IPS DF 19.7 (cell line): ENCODE measurements at places on chromosomes 11 and 22.

DNA sequence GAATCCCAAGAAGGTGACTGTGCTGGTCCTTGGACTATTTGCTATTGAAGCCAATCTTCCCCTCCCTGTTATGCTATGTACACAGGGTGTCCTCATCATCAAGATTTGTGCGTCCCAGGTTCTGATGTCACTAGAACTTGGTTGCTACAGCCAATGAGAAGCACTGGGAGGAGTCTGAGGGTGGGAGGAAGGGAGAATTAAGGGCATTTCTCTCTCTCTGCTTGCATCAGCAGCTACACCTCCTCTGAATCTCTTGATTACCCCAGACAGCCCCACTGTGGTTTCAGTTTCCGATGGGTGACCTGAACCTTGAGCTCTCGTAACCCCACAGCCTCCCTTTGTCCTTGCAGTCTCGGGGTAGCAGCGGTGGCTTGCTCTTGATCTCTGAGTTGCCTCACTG lies 212.4 kb upstream of the SESN3 start:
- no peak for DNase-seq

DNA sequence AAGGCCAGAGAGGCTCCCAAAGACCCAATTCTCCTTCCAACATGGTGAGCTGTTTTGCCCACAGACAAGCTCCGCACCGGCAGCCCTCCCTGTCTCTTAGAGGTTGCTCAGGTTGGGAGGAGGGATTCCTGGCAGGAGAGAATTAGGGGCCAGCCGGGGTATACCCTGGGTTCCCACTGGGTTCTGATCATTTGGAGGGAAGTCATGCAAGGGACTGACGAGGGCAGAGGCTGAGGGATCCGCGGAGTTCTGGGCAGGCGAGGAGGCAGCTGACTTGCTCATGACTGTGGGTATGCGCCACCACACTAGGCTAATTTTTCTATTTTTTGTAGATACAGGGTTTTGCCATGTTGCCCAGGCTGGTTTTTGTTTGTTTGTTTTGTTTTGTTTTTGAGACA lies 4.6 kb downstream of the ST3GAL4 start:
- DNase-seq: no peak

DNA sequence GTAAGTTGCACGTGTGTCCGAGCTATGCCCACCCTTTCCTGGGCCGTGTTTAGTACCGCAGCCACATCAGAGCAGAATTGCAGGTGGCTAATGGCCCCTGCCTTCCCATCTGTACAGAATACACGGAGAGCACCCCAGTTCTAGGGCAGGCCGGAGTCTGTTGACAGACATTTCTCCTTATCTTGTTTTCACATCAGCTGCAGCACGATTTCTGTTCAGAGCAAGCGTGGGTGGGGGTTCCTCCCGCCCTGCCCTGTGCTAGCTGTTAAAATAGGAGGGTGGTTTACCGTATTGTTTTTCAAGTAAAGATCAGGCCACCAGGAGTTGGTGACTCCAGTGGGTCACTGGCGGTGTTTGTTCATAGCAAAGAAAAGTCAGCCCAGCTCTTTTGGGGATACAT lies 41.1 kb downstream of the UBASH3B start:
- no peak for DNase-seq

DNA sequence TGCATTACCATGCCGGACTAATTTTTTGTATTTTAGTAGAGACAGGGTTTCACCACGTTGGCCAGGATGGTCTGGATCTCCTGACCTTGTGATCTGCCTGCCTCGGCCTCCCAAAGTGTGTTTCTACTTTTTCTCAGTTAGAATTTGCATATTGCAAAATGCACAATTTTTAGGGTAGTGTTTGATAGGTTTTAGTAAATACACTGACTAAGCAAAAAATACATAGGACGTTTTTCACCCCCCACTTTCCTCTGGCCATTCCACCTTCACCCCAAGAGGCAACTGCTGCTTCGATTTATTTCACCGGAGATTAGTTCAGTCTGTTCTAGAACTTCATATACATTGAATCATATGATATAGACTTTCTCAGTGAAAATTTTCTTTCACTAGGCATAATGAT lies 1269.1 kb downstream of the TBC1D22A start:
- no peak for DNase-seq

DNA sequence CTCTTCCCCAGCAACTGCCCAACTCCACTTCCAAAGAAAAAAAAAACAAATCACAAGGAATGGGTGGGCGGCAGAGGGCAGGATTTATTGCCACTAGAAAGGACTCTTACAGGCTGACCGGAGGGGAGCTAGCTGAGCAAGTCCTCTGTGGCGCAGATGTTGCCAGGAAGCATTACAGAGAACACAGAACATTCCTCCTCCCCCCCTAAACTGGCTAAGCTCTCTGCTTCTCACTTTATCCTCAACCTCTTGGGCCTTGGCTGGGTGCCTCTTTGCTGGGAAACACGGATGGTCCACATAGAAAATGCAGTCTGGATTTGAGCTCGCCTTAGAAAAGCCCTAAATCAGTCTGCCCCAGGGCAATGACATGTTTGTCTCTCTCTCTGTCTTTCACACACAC lies 12.6 kb upstream of the FJX1 start:
- DNase-seq: no peak

DNA sequence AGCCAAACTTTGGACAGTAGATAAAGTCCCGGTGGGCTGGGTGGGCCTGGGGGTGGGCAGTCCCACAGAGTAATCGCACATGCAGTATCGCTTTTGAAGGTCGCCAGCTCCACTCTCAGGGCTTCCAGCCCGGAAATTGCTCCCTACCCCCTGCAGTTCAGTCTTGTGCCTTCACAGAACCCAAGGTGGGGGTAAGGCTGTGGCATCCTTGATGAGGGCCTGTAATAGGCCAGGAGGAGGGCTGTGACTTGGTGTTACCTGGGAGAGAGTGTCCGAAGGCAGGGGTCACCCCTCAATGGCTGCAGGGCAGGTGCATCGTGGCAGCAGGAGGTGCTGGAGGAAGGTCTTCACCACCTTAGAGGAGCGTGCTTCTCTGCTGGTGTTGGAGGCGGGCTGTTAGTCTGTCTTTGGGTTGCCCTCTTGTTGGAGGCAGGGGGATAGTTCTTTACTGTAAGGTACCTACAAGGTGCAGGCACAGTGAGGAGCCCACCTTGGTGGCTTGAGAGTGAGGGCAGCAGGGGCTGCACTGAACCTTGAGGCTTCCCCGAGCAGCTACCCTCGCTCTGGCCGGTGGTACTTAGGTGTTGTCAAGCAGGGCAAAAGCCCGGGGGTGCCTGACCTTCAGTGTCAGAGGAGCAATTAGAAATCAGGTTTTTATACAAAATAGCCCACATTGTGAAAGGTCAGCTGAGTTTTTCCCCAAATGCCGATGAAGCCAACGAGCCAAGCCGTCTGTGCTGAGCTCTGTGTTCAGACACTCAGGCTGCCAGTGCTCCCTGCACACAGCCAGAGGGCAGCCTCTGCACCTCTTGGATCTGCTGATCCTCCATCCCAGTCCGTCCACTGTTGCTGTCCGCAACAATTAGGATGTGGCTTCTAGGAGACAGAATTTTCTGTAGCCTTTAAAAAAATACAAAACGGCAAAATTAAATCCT lies 21.9 kb downstream of the SAMM50 start:
- no peak for DNase-seq

- DNase-seq: no peak
Measured at GRCh38 chr11:38011496-38011895, 1413.5 kb upstream of the RAG2 start.

DNA sequence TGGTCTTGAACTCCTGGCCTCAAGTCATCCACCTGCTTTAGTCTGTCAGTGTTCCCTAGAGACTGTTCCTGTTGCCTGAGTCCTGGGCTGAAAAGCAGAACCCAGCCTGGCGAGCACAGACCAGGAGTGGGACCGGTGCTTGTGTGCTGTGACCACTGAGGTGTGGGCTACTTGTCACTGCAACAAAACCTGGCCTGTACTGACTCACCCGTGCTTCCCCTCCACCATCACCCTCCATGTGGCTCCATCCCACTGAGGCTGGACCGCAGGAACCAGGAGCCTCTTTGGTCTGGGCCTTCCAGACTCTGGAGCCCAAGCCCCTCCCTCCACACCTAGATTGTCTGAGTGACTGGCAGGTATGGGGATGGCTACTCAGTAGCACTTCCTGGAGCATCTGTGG lies 8.6 kb downstream of the MCAT start:
- no peak for DNase-seq

DNA sequence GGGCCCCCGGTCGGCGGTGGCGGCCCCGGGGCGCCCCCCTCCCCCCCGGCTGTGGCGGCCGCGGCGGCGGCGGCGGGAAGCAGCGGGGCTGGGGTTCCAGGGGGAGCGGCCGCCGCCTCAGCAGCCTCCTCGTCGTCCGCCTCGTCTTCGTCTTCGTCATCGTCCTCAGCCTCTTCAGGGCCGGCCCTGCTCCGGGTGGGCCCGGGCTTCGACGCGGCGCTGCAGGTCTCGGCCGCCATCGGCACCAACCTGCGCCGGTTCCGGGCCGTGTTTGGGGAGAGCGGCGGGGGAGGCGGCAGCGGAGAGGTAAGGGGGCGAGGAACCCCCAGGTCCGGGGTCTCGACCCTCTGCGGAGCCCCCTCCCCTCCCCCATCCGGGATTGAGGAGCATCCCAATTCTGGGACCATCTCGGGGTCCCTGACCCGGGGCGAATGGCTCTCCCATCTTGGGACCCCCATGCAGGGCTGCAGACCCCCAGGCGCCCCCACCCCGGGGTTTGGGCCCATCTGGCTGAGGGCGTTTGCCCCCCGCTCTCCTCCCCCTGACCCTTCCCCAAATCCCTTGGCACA lies 431 bp downstream of the KMT2A start:
- no peak for DNase-seq

DNA sequence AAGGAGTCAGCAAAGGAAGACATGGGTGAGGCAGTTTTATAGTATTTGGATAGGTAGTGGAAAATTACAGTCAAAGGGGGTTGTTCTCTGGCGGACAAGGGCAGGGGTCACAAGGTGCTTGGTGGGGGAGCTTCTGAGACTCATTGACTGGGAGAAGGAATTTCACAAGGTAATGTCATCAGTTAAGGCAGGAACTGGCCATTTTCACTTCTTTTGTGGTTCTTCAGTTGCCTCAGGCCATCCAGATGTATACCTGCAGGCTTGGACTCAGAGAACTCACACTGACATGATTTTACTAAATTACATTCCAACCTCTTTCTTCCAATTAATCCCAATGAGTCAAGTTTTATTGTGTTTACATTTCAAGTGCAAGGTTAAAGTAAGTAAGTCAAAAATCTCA lies 240.5 kb upstream of the API5 start:
- peak; percentile 12 for DNase-seq

DNA sequence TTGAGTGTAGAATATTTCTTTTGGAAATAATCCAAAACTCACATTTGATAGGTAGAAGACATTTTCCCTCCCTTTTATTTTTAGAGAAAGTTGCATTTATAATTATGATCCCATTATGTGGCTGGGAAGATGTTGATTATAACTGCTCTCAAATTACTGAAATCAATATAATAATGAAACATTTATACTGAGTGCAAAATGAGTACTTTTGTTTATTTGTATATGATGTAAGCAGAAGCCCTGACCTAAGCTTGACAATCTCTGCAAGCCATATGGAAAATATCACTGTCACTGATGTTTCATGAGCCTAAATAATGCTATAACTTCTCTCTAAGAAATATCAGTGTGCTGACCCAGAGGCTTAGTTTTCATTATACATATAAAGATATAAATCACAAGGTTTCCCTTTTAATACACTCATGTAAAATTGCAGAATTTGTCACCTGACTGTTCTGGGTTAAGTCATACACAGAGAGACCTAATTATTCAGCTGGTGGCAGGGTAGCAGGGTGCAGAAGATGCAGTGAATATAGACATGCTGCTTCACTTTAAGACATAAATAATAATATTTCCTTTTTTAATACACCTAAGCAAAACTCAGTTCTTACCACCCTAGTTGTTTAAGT lies 99.2 kb downstream of the BBOX1 start:
- no peak for DNase-seq

- no peak for DNase-seq
Measured at GRCh38 chr11:37503411-37504059, 905.5 kb upstream of the RAG2 start.

- no peak for DNase-seq
Measured at GRCh38 chr22:30572840-30573593, 1.4 kb downstream of the GAL3ST1 start.

DNA sequence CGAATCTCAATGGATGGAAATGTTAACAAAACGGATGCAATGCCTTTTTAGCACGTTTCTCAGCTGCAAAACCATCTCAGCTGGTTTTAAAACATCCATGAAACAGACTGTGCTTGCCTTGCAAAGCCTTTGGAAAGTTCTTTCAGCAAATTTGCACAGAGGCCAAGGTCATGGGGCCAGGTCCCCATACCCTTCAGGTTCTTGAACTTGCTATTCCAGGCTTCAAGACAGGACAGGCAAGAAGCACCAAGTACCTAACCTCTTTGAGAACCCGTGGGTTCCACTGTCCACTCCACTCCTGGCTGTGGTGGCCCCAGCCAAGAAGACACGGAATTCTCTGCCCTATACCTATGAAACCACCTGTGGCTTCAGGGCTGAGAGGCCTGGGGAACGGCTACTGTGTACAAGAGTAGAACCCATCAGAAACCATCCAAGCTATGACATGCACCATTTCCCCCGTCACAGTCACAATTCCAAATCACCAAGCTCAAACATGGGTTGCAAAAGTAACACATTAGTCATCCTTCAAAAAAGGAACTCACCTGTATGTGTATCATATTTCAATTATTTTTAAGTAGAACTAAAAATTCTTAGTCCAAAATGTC lies 17.0 kb downstream of the TNKS1BP1 start:
- no peak for DNase-seq
